ENCODE measurements at places on chromosomes 13 and 19. TPM values are rescaled to one million over a fixed set of nuclear protein-coding genes. Genes with fewer than 3 reads are reported as not detected.

- DNase-seq: no peak
Observed at GRCh38 chr13:27140060-27140459, 31.6 kb downstream of the USP12 start.

DNA sequence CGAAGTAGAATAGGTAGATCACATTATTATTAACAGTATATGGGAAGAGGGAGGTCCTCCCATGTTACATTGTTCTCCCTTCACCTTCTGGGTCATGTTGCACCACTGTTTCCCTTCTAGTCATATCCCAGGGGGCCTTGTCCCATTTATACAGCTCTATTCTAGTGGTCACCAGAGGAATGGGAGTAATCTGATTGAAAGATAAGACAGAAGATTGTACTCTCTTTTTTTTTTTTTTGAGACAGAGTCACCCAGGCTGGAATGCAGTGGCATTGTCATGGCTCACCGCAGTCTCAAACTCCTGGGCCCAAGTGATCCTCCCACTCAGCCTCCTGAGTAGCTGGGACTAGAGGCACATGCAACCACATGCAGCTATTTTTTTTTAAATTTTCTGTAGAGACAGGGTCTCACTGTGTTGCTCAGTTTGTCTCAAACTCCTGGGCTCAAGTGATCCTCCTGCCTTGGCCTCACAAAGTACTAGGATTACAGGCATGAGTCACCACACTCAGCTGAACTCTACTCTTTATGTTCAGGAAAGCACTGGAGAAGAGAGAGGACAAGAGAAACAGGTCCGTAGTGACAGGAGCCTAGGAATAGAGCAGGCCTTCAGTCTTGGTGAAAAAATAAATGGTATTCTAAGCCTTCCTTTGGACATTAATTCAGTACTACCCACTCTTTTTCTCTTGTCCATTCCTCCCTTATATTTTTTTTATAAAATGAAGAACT is 4.3 kb upstream of the ZNF529 start:
- no peak for DNase-seq

GRCh38 chr13:34201050-34201913 is 383.3 kb downstream of the RFC3 start:
- DNase-seq: no peak

The PSG2 gene
- not detected for total RNA-seq

Data from sciatic nerve (tissue), 2 donors.